HCT116 (cell line): ENCODE measurements at places on chromosomes 4 and X. TPM values are rescaled to one million over a fixed set of nuclear protein-coding genes. Genes with fewer than 3 reads are reported as not detected.

GRCh38 chr4:141721174-141721573 lies 84.8 kb downstream of the IL15 start:
- no peak for DNase-seq
- no peak overlapping the region for H3K27ac ChIP-seq
- H3K36me3 ChIP-seq: no peaks in the 10 kb centered on the region
- no peak overlapping the region for H3K4me3 ChIP-seq
- H3K4me1 ChIP-seq: no peaks in the 10 kb centered on the region

DNA sequence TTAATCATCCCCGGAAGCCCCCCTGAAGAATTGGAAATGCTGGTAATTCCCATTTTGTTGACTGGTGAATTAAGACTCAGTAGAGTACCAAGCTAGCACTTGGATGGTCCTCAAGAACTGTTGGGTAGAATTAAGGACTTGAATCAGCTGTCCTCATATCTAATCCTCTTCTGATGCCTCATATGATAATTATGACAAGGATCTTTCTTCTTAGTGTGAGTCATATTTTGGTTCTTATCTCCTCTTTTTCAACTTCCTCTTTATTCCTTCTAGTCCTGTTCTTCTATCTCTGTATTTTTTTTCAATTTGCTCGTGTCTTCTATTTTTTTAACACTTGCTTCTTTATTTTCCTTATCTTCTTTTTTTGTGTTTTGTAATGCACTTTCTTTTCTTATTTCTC lies 206.3 kb upstream of the ANXA3 start:
- H3K27ac ChIP-seq: no peak overlapping the region
- DNase-seq: no peak
- no peak overlapping the region for H3K4me3 ChIP-seq
- H3K27me3 ChIP-seq: no peaks in the 10 kb centered on the region
- no peaks in the 10 kb centered on the region for H3K36me3 ChIP-seq

- no peak overlapping the region for H3K27ac ChIP-seq
- H3K4me1 ChIP-seq: no peaks in the 10 kb centered on the region
- H3K36me3 ChIP-seq: no peaks in the 10 kb centered on the region
- H3K4me3 ChIP-seq: no peak overlapping the region
Observed at GRCh38 chrX:140817943-140818342, 108.4 kb downstream of the LINC00632 start.

DNA sequence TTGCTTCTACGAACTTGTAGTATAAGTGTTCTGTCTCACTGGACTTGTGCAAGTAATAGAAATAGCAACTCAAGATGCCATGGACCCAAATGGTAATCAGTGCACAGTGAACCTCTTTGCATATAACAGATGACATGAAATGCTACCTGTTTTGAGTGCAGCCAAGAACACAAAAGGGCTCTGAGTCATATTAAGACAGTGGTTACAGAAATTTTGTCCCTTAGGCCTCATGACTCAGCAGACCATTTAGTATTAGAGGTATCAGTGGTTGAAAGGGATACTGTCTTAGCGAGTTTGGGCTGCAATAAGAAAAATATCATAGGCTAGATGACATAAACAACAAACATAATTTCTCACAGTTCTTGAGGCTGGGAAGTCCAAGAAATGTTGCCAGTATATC lies 502.9 kb upstream of the PCDH10 start:
- no peak for DNase-seq
- H3K4me1 ChIP-seq: no peaks in the 10 kb centered on the region
- no peak overlapping the region for H3K27ac ChIP-seq
- no peak overlapping the region for H3K4me3 ChIP-seq
- H3K36me3 ChIP-seq: no peaks in the 10 kb centered on the region

- H3K27ac ChIP-seq: peak overlapping the region; percentile 88
- no peak for DNase-seq
- peak overlapping the region; percentile 61 for H3K4me3 ChIP-seq
- no peaks in the 10 kb centered on the region for H3K36me3 ChIP-seq
Observed at GRCh38 chr4:142405695-142406498, 440.2 kb downstream of the INPP4B start.

GRCh38 chrX:86047174-86047935 lies at the start of gene CHM:
CHM (minus strand) TSS chrX:86047558; CDS start chrX:86047532, 26 bp downstream.
- peak within 1 kb of the TSS; percentile 69 for H3K4me3 ChIP-seq
- no peaks in the 10 kb centered on the region for H3K27me3 ChIP-seq
- peak within 1 kb of the TSS; percentile 72 for H3K27ac ChIP-seq
- H3K4me1 ChIP-seq: peaks cover 4% of the 10 kb centered on the region; the same call in 1 of the 2 replicates
- H3K36me3 ChIP-seq: no peaks in the 10 kb centered on the region
- DNase-seq: peak; percentile 57

DNA sequence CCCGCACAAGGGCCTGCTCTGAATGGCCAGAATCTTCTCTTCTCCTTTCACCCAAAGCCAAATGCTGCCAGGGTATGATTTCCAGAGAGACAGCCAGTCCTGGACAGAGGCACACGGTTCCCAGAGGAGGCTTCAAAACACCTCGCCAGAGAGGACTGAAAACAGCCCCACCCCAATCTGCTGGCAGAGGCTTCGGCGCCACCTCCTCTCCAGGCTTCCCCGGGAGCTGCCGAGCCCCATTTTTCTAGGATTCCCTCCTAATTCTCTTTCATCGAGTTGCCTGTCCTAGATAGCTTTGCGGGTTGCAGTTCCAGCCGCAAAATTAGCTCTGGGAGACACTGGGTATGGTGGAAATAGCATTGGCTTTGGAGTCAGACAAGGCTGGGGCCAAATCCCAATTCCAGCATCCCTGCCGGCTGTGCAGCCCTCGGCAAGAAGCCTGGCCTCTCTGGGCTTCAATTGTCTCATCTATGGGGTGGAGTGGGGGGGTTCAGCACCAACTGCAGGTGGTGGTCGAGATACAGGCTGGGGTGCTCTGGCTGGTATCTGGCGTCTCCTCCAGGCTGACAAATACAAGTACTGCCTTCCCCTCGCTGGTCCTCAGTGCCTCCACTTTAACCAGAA lies 22.6 kb downstream of the PPP2R2C start:
- no peaks in the 10 kb centered on the region for H3K36me3 ChIP-seq
- H3K4me3 ChIP-seq: no peak overlapping the region
- H3K27ac ChIP-seq: no peak overlapping the region
- peaks cover 11% of the 10 kb centered on the region; the same call in 1 of the 2 replicates for H3K4me1 ChIP-seq
- 0 out of 2 replicates have a peak, but pooled peaks cover 2% of the 10 kb centered on the region for H3K27me3 ChIP-seq
- no peak for DNase-seq

- H3K4me1 ChIP-seq: peaks cover 9% of the 10 kb centered on the region
- H3K27ac ChIP-seq: no peak overlapping the region
- no peaks in the 10 kb centered on the region for H3K36me3 ChIP-seq
Observed at GRCh38 chrX:12794654-12795053, 3.4 kb downstream of the PRPS2 start.

- DNase-seq: no peak
- H3K4me1 ChIP-seq: no peaks in the 10 kb centered on the region
- no peak overlapping the region for H3K27ac ChIP-seq
- no peak overlapping the region for H3K4me3 ChIP-seq
- no peaks in the 10 kb centered on the region for H3K36me3 ChIP-seq
- no peaks in the 10 kb centered on the region for H3K27me3 ChIP-seq
Observed at GRCh38 chr4:166386491-166387360, 513.7 kb downstream of the TLL1 start.

DNA sequence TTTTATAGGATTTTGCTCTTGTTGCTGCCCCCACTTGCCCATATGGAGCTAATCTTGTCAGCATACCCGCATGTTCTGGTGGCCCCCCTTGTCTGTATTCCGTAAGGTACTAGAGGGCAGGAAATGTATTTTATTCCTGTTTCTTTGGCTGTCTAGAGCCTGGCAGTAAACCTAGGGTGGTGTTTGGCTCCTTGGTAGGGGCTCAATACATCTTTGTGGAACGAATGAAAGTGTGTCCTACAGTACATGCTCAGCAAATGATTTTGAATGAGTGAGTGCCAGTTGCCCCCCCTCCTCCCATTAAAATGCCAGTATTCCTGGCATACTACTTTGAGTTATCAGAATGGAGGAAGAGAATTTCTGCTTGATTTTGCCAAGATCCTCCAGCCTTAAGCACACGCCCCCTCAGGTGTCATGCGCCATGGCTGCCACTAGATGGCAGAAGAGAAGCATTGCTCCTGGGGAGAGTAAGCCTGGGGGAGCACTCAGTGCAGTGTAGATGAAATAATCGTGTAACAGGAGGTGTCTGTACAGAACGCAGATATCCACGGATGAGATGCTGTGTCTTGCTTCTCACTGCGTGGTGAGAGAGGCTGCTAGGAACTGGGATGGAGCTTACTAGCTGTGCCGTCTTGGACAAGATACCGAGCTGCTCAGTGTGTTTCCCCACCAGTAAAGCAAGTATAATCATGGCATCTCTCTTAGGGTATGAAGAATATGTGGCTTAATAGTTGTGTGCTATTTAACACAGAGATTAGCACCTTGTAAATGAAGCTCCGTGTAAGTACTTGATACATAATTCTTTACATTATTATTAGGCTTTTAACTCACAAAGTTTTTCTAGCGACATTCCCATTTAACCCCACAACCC lies 17.2 kb upstream of the RNF212 start:
- H3K27me3 ChIP-seq: peaks cover 5% of the 10 kb centered on the region; the same call in 1 of the 2 replicates
- no peaks in the 10 kb centered on the region for H3K36me3 ChIP-seq
- DNase-seq: peak; percentile 57
- H3K4me3 ChIP-seq: no peak overlapping the region
- no peaks in the 10 kb centered on the region; the same call in 1 of the 2 replicates for H3K4me1 ChIP-seq
- no peak overlapping the region for H3K27ac ChIP-seq

GRCh38 chrX:70552130-70552704 lies 107.6 kb downstream of the DLG3 start:
- H3K27me3 ChIP-seq: no peaks in the 10 kb centered on the region
- no peak overlapping the region for H3K4me3 ChIP-seq
- DNase-seq: no peak
- H3K4me1 ChIP-seq: peaks cover 3% of the 10 kb centered on the region; the same call in 1 of the 2 replicates

GRCh38 chr4:149202117-149202516 lies 613.5 kb downstream of the IQCM start:
- H3K27me3 ChIP-seq: no peaks in the 10 kb centered on the region
- H3K27ac ChIP-seq: no peak overlapping the region
- no peak overlapping the region for H3K4me3 ChIP-seq
- DNase-seq: no peak
- H3K36me3 ChIP-seq: no peaks in the 10 kb centered on the region
- H3K4me1 ChIP-seq: no peaks in the 10 kb centered on the region

DNA sequence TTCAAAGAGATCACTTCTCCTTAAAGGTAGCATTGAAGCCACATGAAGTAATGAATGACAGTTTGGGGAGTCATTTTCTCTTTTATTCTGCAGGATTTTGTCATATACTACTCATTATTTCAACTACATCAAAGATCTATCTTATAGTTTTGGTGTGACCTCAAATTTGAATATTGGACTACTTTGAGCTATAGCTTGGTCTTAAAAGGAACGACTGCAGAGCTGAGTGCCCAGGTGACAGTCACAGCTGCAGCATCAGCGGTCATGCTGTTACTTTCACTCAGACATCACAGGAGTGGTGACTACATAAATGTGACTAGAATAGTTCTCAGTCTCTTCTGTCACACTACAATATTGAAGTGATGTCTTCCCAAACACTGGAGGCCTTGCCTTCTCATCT lies 10.7 kb upstream of the SPCS3 start:
- H3K4me1 ChIP-seq: no peaks in the 10 kb centered on the region
- no peak for DNase-seq
- H3K27ac ChIP-seq: no peak overlapping the region

DNA sequence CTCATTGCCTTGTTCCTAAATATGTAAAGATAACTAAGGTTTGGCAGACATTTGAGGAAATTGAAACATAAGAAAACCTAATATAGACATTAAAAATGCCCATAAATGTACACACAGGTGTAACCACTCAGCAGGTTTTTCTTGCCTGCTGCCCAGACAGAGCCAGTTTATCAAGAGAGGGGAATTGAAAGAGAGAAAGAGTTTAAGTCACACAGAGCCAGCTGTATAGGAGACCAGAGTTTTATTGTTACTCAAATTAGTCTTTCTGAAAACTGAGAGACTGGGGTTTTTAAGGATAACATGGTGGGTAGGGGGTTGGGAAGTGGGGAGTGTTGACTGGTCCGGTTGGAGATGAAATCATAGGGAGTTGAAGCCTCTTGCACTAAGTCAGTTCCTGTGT lies 119.0 kb downstream of the CFAP299 start:
- peaks cover 8% of the 10 kb centered on the region; the same call in 1 of the 2 replicates for H3K4me1 ChIP-seq
- H3K4me3 ChIP-seq: no peak overlapping the region
- H3K27ac ChIP-seq: no peak overlapping the region
- DNase-seq: no peak
- H3K36me3 ChIP-seq: no peaks in the 10 kb centered on the region

- H3K36me3 ChIP-seq: no peaks in the 10 kb centered on the region
- H3K27ac ChIP-seq: no peak overlapping the region
- no peak for DNase-seq
- H3K4me3 ChIP-seq: no peak overlapping the region
Observed at GRCh38 chr4:177016541-177017141, 223.9 kb upstream of the VEGFC start.

- no peak for DNase-seq
- H3K27ac ChIP-seq: no peak overlapping the region
- H3K36me3 ChIP-seq: no peaks in the 10 kb centered on the region
- H3K27me3 ChIP-seq: no peaks in the 10 kb centered on the region
- H3K4me1 ChIP-seq: no peaks in the 10 kb centered on the region
- no peak overlapping the region for H3K4me3 ChIP-seq
Observed at GRCh38 chr4:185881430-185881829, 69.4 kb upstream of the SORBS2 start.

GRCh38 chr4:150242820-150243458 lies 164.7 kb downstream of the DCLK2 start:
- no peaks in the 10 kb centered on the region for H3K36me3 ChIP-seq
- peak; percentile 12 for DNase-seq
- H3K27me3 ChIP-seq: no peaks in the 10 kb centered on the region
- no peak overlapping the region for H3K4me3 ChIP-seq
- H3K4me1 ChIP-seq: no peaks in the 10 kb centered on the region

- H3K36me3 ChIP-seq: no peaks in the 10 kb centered on the region
- DNase-seq: no peak
- no peak overlapping the region for H3K4me3 ChIP-seq
- H3K27me3 ChIP-seq: no peaks in the 10 kb centered on the region
- H3K4me1 ChIP-seq: peaks cover 15% of the 10 kb centered on the region
- H3K27ac ChIP-seq: no peak overlapping the region
Observed at GRCh38 chrX:133541021-133541420, 125.7 kb upstream of the GPC4 start.

- H3K4me3 ChIP-seq: no peak overlapping the region
- no peaks in the 10 kb centered on the region for H3K27me3 ChIP-seq
- DNase-seq: no peak
Observed at GRCh38 chrX:97845451-97845850, 961.7 kb downstream of the RPA4 start.

The P2RY10 gene
- not detected for total RNA-seq

The TMEM154 gene
- total RNA-seq: 2.4 TPM

The RHOXF2 gene
- 0.12 TPM for total RNA-seq

The CFAP99 gene
- total RNA-seq: 0.42 TPM

The TEX13C gene
- not detected for total RNA-seq

The CCKAR gene
- not detected for total RNA-seq

The CPE gene
- total RNA-seq: 29.3 TPM

The DRP2 gene
- 0.64 TPM for total RNA-seq

The ZNF718 gene
- total RNA-seq: 0.07 TPM

The IL21 gene
- total RNA-seq: 0.12 TPM

The CTSO gene
- 0.57 TPM for total RNA-seq

The GABRE gene
- 3.9 TPM for total RNA-seq

The PF4V1 gene
- total RNA-seq: not detected
